Spleen (tissue), 13 donors: ENCODE measurements at places on chromosomes 5 and 9. TPM values are rescaled to one million over a fixed set of nuclear protein-coding genes. Genes with fewer than 3 reads are reported as not detected.
A peak's percentile ranks its signal among the peaks of the same experiment; 100 is the strongest.

- no peak overlapping the region for H3K27ac ChIP-seq
- no peak for DNase-seq
- H3K27me3 ChIP-seq = no peaks in the 10 kb centered on the region
- no peak overlapping the region for H3K4me3 ChIP-seq
- no peaks in the 10 kb centered on the region for H3K4me1 ChIP-seq
Measured at GRCh38 chr9:29625292-29625731, 2052.0 kb upstream of the C9orf72 start.

DNA sequence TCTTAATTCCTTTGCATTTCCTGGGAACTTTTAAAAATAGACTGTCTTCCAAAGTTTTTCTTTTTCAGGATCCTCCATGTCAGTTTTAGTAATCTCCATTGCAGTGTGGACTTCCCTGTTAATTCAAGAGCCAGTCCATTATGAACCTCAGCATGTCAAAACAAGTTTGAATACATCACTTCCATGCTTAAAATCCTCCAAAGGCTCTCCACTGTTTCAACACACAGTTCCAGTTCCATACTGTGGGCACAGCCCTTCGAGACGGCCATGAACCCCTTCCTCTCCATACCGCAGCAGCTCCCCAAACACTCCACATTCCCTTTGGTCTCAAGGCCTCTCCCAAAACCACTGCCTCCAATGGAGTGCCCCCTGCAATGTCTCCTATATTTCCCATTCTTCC lies 19.5 kb downstream of the LIFR start:
- no peaks in the 10 kb centered on the region for H3K4me1 ChIP-seq
- H3K4me3 ChIP-seq = no peak overlapping the region
- no peak for DNase-seq
- H3K36me3 ChIP-seq = no peaks in the 10 kb centered on the region
- H3K27ac ChIP-seq = no peak overlapping the region
- H3K27me3 ChIP-seq = no peaks in the 10 kb centered on the region

GRCh38 chr9:12785260-12785770 lies 10.5 kb downstream of the LURAP1L start:
- no peaks in the 10 kb centered on the region for H3K4me1 ChIP-seq
- no peak overlapping the region for H3K27ac ChIP-seq

DNA sequence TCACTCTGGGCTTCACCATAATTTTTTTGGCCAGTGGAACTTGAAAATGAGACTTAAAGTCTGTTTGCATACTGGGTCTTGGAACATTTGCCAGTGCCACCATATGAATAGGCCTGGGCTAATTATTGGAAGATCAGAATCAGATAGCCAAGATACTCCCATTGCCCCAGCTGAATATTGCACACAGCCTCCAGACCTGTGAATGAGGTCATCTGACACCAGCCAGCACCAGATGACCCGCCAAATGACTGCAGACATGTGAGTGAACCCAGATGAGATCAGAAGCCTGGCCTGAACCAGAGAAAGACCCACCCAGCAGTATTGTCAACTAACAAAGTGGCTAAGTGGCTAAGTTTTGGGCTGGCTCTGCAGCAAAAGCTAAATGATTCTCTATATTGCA lies 220.5 kb upstream of the MPDZ start:
- H3K36me3 ChIP-seq = no peaks in the 10 kb centered on the region
- no peaks in the 10 kb centered on the region for H3K4me1 ChIP-seq
- H3K4me3 ChIP-seq = no peak overlapping the region
- no peak overlapping the region for H3K27ac ChIP-seq
- H3K27me3 ChIP-seq = no peaks in the 10 kb centered on the region
- DNase-seq = no peak

- no peak overlapping the region for H3K27ac ChIP-seq
- no peak overlapping the region for H3K4me3 ChIP-seq
- no peaks in the 10 kb centered on the region for H3K27me3 ChIP-seq
- H3K4me1 ChIP-seq = no peaks in the 10 kb centered on the region
- H3K36me3 ChIP-seq = no peaks in the 10 kb centered on the region
Measured at GRCh38 chr5:88401228-88401627, 132.6 kb upstream of the TMEM161B start.

DNA sequence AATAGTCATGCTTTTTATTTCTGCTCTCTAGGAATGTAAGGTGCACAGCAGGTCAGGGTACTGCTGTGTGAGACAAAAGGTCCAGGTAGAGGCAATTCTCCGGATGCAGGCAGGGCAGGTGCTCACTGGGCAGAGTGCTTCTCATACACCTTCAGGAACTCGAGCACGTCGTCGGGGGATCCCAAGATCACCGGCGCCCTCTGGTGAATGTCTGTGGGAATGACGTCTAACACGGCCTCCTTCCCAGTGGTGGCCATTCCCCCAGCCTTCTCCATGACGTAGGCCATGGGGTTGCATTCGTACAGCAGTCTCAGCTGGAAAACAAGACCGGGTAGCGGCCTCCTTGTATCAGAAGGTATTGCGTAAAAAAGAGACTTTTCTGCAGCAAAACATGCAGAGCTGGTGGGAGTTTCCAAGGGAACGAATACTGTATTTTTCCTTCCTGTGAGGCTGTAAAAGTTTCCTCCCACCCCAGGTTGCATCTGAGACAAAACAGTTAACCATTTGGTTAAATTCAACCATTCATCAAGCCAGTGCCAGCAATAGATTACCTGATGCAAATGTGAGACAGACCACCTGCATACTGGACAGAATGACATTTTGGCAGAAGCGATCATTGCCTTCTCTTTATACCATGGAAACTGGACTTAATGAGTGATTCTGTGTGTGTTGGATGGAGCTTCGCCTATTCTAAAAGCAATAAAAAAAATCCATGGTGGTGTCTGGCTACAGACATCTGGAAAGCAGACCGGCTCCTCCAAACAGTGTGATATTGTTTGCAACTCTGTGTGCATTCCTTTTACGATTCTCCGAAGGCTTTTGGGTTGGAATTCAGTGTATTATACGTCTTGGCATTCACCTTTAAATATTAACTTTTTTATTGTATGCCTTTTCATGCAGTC lies 9.9 kb upstream of the FBP2 start:
- no peak overlapping the region for H3K27ac ChIP-seq
- H3K4me1 ChIP-seq = peaks cover 7% of the 10 kb centered on the region
- peak; percentile 86 for DNase-seq
- H3K27me3 ChIP-seq = no peaks in the 10 kb centered on the region
- no peak overlapping the region for H3K4me3 ChIP-seq
- no peaks in the 10 kb centered on the region for H3K36me3 ChIP-seq

The PCDHB12 gene
- total RNA-seq = 1.5 TPM

- no peaks in the 10 kb centered on the region for H3K36me3 ChIP-seq
- no peaks in the 10 kb centered on the region for H3K27me3 ChIP-seq
- no peak overlapping the region for H3K4me3 ChIP-seq
- H3K4me1 ChIP-seq = no peaks in the 10 kb centered on the region
- no peak for DNase-seq
- H3K27ac ChIP-seq = no peak overlapping the region
Measured at GRCh38 chr9:12862611-12863410, 88.0 kb downstream of the LURAP1L start.

DNA sequence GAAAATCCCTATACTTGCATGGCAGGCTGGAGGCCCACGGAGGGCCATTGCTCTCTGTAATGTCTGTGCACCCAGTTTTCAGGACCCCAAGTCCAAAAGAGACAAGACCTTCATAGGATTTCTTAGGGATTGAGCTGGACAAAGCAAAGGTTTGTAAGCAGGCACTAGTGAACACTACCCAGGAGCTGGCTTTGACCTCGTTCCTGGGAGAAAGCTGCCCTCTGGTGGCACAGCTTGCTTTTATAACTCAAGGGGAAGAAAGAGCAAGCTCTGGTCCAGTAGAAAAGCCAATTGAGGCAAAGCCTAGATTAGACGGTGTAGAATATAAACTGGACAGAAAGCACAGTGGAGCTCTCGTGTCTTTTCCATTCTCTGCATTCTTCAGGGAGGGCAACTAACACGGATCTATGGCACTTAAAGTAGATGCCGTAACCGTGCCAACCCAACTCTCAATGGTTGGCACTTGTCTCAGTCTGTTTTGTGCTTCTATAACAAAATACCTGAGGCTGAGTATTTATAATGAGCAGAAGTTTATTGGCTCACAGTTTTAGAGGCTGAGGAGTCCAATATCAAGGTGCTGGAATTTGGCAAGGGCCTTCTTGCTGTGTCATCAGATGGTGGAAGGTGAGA lies 7.9 kb downstream of the GABRP start:
- H3K4me1 ChIP-seq = no peaks in the 10 kb centered on the region
- no peak overlapping the region for H3K27ac ChIP-seq
- H3K27me3 ChIP-seq = no peaks in the 10 kb centered on the region
- H3K4me3 ChIP-seq = no peak overlapping the region
- no peak for DNase-seq

DNA sequence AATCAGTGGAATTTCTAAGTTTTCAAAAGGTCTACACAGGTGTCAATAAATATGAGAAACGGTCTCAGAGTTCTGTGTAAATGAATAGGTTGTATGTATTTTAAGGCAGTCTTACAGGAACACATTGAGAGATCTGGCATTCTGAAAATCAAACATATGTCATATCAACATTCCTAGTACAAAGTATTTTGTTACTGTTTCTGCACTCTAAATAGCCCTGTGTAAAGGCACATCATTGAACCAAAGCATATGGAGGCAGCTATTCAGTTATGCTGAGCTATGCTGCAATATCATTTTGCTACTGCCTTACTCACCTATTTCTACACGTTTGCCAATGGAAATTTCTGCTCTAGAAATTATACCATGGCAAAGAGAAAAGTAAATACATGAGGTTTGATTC lies 379.1 kb downstream of the KIAA0825 start:
- H3K36me3 ChIP-seq = no peaks in the 10 kb centered on the region
- no peaks in the 10 kb centered on the region for H3K27me3 ChIP-seq
- H3K4me1 ChIP-seq = no peaks in the 10 kb centered on the region
- no peak overlapping the region for H3K27ac ChIP-seq
- H3K4me3 ChIP-seq = no peak overlapping the region
- DNase-seq = no peak

- no peaks in the 10 kb centered on the region for H3K27me3 ChIP-seq
- no peak for DNase-seq
- no peak overlapping the region for H3K4me3 ChIP-seq
Measured at GRCh38 chr9:127349483-127350113, 47.4 kb upstream of the SLC2A8 start.

The SCGB3A2 gene
- total RNA-seq = not detected

- no peak overlapping the region for H3K27ac ChIP-seq
- H3K4me3 ChIP-seq = no peak overlapping the region
- no peaks in the 10 kb centered on the region for H3K27me3 ChIP-seq
- H3K36me3 ChIP-seq = no peaks in the 10 kb centered on the region
- no peaks in the 10 kb centered on the region for H3K4me1 ChIP-seq
Measured at GRCh38 chr5:59757442-59757841, 136.1 kb downstream of the PDE4D start.

DNA sequence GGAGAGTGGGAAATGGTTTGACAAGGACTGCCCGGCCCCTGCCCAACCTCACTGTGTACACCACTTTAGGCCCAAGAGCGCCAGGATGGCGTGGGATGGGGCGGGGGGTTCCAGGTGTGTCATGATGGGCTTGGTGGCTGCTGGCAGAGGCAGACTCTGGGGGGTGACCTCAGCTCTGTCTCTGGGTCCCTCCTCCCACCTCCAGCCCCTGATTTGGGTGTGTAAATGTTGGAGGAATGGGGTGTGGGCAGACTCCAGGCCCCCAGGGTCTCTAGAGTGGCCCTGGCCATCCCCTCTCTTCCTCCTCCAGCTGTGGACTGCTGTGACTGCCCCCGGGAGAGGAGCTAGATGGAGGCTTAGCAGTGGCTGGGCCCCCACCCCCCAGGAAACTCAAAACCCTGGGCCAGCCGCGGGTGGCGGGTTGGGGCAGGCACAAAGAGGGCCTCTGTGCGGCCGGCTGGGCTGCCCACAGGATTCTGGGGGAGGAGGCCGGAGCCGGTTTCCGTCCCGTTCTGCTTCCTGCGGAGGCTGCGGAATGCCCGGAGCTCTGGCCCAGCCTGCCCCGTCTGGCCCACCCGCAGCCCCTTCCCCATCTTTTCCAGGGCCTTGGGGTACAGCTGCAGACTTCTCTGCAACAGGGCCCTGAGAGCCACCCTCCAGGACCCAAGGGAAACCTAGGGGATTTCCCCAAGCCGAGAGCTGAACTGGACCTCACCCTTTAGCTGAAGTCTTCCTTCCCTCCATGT lies 23.1 kb downstream of the CXXC5 start:
- peak overlapping the region; percentile 72 for H3K27ac ChIP-seq
- peaks cover 96% of the 10 kb centered on the region for H3K4me1 ChIP-seq
- peak; percentile 89 for DNase-seq
- H3K4me3 ChIP-seq = no peak overlapping the region

DNA sequence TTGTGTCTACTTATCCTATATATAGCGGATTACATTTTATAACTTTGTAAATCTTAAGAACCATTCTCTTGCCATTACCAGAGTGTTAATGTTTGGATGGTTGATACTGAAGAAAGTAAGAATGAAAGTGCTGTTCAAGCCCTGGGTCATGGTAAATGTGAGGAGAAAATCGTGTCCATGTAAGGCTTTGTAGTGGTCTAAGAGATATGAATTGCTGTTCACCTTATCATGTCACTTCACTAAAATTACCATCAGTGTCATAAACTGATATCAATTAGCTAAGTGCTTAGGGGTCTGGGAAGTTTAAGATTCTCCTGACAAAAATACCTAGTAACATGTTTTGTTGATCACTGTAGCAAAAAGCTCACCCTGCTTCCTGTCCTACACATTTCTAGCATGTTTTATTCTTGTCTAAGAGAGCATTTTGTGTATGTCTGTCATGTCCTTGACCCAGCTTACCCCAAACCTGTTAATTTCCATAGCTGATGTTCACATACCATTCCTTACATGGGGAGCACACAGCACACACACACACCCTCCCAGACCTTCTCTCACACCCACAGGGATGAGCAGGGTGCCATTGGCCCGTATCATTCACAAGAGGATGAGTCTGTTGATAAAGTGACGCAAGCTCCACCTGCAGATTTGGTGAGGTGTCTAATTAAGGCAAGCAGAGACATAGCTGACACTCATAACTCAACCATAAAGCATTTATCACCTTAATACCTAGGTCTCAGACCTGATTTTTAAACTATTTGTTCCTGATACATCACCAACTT lies 125.1 kb upstream of the PAM start:
- no peak overlapping the region for H3K4me3 ChIP-seq
- no peaks in the 10 kb centered on the region for H3K36me3 ChIP-seq
- no peaks in the 10 kb centered on the region for H3K27me3 ChIP-seq
- DNase-seq = no peak
- H3K4me1 ChIP-seq = no peaks in the 10 kb centered on the region

GRCh38 chr5:174273325-174273724 lies 227.8 kb downstream of the NSG2 start:
- peak overlapping the region; percentile 41 for H3K27ac ChIP-seq
- no peaks in the 10 kb centered on the region for H3K4me1 ChIP-seq
- no peak overlapping the region for H3K4me3 ChIP-seq
- H3K36me3 ChIP-seq = no peaks in the 10 kb centered on the region
